ENCODE measurements at places on chromosomes 2 and 18.

- no peak for DNase-seq
These were observed 225.1 kb downstream of the ZNF385B start for GRCh38 chr2:179636100-179636980.

DNA sequence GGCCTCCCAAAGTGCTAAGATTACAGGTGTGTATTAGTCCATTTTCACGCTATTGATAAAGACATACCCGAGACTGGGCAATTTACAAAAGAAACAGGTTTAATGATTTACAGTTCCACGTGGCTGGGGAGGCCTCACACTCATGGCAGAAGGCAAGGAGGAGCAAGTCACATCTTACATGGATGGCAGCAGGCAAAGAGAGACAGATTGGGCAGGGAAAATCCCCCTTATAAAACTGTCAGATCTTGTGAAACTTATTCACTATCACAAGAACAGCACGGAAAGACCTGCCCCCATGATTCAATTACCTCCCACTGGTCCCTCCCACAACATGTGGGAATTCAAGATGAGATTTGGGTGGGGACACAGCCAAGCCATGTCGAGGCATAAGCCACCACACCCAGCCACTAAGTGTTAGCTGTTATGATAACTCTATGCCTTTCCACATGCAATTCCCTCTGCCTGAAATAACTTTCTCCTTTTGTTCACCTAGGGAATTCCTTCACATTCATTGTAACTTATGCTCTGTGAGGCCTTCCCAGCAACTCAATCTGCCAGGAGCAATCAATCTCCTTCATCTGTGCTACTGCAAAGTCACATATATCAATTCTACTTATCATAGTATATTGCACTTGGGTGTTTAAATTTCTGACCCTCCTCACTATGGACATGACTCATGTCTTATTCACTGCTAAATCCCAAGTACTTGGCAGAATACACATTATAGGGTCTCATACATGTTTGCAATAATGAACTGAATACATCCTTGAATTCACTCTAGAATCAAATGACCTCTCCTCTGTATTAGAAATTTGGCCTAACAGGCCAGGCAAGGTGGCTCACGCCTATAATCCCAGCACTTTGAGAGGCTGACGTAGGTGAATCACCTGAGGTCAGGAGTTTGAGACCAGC is 7.4 kb downstream of the MCEE start:
- no peak for DNase-seq

DNA sequence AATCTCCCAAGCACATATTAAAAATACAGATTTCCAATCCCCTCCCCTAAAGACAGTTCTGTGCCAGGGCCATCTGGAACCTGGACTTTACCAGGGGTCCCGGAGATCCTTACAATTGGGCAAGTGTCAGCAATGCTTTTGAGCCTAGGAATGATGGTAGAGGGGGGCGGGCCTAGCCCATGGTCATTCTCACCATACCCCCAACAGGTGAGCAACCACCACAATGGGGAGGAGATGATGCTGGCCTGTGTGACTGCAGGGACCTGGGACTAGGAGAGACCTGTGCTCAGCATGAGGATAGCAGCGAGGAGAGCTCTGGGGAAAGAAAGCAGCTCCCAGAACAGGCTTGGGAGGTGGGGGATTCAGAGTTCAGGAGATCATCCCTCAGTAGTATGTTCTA is 13.9 kb upstream of the ASAP2 start:
- no peak for DNase-seq

DNA sequence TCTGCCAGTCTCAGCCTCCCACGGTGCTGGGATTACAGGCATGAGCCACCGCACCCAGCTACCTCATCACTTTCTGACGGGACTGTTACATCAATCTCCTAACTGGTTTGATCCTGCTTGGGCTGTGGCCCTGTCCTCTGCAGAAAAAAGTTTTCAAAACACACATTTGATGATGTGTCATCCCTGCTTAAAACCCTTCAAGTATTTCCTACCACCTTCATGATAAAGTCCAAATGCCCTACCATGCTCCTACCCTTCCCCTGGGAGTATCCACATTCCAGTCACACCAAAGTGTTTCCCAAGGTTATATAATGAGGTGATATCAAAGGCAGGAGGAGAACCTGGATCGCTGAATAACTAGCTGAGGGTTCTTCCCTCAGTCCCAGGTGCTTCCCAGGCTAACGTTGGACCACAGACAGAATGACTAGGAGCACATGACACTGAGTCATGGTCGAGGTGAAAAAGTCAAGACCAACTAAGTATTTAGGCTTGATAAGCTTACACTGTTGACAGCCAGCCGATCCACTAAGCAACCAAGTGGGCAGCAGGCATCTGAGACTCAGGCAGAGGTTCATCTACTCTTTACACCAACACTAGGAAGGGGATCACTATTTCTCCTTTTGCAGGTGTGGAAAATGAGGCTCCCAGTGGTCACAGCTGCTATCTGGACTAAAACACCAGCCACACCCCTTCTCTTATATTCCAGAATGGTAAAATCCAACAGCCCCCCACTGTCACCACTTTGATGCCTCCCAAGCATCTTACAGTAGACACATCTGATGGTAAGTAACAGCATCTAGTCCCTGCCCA is 31.8 kb downstream of the CYRIA start:
- no peak for DNase-seq

DNA sequence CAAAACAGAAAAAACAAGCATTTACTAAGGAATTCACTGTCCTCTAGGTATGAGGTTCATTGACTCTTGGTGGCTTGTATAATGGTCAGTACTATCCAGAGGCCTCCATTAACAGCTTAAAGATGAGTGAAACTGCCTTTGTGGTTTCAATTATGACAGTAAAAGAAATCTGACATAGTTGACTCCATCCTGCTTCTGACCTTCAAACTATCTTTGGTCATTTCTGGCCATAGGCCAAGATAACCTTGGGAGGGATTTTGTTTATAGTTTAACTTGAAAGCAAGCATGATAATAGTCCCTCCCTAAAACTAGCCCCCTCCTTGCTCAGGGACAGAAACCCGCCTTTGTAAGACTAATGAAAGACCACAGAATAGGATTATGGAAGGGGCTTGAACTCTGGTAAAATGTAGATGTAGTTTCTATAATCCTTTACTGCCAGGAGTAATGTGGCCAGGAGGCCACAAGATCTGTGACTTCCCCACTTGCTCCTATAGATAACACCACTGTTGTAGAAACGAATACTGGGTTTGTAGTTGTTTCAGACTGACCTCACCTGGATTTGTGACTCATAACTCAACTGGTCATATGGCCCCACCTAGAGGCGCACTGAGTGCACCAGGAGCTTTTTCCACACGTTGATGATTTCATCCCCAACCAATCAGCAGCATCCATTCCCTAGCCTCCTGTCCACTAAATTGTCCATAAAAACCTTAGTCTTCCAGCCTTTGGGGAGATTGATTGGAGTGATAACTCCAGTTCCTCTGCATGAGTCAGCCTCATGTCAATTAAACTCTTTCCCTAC is 8.6 kb upstream of the PLEKHM3 start:
- no peak for DNase-seq

DNA sequence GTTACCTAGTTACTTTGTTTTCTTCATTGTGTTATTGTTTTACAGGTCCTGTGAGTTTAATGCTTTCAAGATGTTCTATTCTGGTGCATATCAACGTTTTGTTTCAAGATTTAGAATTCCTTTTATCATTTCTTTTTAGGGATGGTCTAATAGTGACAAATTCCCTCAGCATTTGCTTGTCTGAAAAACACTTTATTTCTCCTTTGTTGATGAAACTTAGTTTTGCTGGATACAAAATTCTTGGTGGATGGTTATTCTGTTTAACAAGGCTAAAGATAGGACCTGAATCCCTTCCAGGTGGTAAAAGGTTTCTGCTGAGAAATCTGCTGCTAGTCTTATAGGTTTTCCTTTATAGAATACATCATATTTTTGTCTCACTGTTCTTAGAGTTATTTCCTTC is 102.3 kb downstream of the RND3 start:
- DNase-seq, result no peak

- no peak for DNase-seq
These were observed 764.5 kb downstream of the TRIB2 start for GRCh38 chr2:13481201-13481600.

DNA sequence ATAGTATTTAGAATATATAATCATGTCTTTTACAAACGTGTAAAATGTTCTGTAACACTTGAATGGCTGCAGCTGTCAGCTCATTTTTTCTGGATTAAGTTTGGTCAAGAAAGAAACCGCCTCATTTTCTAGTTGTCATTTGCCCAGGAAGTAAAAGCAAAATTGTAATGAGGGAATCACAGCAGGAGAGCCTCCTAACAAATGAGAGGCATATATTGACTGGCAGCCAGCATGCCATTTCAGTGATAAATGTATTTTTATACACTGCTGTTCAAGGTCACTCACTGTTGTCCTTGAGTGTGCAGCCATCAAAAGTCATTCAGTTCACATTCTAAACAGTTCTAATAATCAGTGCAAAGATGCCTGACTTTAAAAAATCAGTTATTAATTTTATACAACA is 144.3 kb upstream of the BOD1L2 start:
- DNase-seq, result no peak

DNA sequence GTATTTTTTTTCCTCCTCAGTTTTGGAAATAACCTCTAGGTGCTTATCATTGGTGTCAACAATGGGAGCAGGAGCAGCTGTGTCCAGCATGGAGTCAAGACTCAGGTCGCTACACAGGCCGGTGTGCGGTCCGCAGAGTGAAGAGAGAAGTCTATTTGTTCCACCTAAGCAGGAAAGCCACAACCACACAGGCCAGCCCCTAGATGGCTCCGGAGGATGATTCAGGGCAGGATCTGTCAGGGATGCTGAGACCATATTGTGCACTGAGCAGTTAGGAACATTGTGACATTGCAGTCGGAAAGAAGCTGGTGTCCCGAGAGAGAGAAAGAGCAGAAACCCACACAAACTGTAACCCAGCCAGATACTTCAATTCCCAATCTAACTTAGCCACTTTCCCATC is 136.9 kb downstream of the GAREM1 start:
- DNase-seq, result no peak

DNA sequence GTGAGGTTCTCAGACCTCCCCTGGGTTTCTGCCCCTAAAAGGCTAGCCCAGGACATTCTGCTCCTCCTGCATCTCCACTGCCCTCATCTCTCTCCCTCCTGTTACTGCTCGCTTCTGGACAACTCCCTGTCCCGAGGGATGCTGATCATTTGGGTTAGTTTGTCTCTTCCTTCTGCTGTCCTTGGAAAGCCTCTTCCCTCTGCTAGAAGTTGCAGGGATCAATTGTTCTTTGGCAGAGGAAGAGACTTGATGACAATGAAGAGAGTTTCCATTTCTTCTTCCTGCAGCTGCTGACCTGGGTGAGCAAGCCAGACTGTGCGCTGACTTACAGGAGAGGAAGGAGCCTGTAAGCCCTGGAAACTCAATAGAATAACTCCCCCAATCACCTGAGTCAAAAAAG is 68.9 kb downstream of the RDH14 start:
- DNase-seq, result no peak

DNA sequence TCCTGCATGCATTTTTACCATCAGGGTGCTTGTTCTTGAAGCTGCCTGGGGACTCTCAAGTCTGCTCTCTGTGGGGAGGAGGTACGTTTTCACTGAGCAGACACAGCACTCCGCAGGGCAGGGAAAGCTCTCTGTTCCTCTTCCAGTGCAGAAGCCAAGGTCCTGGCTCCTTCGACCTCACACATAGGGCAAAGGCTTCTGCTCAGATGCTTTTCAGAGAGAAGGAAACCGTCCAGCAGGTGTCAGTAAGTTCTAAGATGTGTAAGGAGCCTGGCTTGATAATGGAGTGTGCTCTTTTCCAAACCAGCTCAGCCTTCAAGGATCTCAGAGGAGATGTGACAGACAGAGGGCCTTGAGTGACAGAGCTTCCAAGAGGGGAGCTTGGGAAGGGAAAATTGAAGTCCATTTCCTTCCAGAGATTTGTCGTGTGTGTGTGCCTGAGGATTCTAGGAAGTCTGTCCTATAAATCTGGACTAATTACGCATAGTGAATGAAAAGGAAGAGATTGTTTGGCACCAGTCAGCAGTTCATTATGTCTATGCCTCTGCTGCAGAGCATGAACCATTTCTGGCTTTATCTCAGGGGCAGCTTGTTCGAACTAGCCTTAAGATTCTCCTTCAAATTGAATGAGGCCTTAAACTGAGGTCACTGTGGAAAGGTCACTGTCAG is 67.3 kb upstream of the UPP2 start:
- no peak for DNase-seq

- no peak for DNase-seq
These were observed 37.0 kb upstream of the PKDCC start for GRCh38 chr2:42010743-42011298.

- DNase-seq, result no peak
These were observed 221.6 kb downstream of the NCKAP5 start for GRCh38 chr2:133346654-133347053.

DNA sequence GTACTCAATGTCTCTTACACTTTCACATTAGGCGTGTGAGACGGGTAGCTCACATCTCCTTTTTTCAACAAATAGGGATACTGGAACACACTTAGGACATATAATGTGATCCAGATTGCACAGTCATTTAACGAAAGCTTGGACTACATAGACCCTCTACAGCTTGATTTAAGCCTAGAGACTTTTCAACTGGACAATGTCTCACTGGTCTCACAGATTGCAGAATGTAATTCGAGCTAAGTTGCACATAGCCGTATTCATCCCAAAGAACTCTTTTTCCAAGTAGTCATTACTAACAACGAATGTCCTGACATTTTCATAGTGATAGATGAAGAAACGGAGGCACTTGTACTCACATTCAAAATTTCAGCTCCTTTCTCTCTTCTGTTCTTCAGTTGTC is 612.1 kb downstream of the ZEB2 start:
- DNase-seq, result no peak

GRCh38 chr2:137348301-137348700 is 583.0 kb downstream of the THSD7B start:
- no peak for DNase-seq
